ENCODE measurements at places on chromosomes 4 and X.

DNA sequence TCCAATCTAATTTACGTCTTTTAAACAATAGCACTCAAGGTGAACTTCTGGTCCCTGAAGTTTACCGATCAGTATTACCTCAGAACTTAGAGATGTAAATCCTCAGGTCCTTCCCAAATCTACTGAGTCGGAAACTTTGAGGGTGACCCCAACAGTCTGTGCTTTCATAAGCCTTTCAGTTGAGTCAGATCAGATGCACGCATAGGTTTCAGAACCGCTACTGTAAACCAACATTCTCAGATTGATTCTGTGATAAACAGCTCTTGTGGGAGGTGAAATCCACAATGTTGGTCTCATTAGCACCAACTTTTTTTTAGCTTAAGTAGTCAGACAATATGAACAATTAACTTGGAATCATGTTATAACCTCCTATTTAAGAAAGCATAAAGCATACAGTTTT is 86.0 kb downstream of the WWC2 start:
- no peak for DNase-seq

GRCh38 chrX:112645774-112646173 is 34.0 kb downstream of the LHFPL1 start:
- no peak for DNase-seq

DNA sequence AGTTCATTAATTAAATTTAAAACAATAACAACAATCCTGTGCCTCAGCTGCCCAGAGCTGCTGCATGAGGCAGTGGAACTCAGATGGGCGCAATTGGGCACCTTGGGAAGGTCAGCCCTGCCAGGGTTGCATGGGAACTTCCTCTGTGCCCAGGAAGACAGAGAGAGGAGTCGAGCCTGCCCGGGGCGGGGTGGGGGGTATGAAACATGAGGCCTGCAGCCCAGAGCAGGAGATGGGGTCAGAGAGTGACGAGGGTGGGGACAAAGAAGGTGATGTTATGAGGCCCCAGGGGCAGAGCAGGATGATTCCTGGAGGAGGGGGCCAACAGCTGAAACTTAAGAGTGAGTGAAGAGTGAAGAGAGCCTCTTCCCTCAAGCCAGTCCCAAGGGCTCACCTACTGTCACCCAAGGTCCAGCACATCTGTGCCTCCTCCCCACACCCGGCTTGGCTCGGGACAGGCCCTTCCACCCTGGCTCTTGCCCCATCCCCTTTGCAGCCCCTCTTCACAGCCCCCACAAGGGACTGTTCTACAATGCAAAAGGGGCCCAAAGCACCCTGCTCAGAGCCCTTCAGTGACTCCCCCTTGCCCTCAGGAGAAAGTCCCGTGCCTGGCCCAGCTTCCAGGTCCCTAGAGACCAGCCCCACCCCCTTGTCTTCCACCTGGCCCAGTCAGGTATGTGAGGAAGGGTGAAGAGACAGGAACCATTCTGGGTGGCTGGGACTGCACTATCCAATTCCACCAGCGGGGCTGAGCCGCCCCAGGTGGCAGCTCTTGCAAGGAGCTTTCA is 31.4 kb downstream of the HMX1 start:
- DNase-seq, result no peak

GRCh38 chrX:1466971-1467561 is 14.4 kb upstream of the ASMTL start:
- DNase-seq, result peak; percentile 5

- no peak for DNase-seq
Measured at GRCh38 chr4:41718907-41719306, 29.6 kb downstream of the PHOX2B start.

- DNase-seq, result no peak
Measured at GRCh38 chrX:155435744-155436112, 22.7 kb downstream of the F8A3 start.

DNA sequence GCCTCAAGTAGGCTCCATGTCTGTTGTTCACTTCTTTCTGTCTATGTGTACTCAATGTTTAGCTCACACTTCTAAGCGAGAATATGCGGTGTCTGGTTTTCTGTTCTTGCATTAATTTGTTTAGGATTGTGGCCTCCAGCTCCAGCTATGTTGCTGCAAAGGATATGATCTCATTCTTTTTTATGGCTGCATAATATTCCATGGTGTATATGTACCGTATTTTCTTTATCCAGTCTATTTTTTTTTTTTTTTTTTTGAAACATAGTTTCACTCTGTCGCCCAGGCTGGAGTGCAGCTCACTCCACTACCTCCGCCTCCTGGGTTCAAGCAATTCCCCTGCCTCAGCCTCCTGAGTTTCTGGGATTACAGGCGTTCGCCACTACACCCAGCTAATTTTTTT is 5.7 kb upstream of the TMEM150C start:
- DNase-seq, result no peak

DNA sequence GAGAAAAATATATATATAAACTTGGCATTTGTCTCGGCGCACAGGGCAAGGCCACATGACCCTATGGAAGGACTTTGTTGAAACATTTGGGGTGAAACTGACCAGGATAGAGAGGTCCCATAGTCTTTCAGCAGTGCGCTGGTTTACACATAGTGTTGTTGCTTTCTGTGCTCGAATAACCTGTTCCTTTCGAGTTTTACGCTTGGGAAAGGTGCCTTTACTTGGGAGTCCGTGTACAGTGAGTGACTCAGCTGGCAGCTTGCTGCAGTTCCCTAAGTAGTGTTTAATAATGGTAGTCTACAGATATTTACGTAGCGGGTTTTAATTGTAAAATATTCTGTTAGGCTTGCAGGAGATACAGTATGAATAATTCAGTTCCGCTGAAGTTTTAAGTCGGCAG is 578 bp downstream of the APOOL start:
- DNase-seq, result no peak

- no peak for DNase-seq
Measured at GRCh38 chrX:18789916-18790315, 82.5 kb downstream of the PPEF1 start.

GRCh38 chrX:87813566-87813965 is 296.0 kb downstream of the KLHL4 start:
- DNase-seq, result no peak

DNA sequence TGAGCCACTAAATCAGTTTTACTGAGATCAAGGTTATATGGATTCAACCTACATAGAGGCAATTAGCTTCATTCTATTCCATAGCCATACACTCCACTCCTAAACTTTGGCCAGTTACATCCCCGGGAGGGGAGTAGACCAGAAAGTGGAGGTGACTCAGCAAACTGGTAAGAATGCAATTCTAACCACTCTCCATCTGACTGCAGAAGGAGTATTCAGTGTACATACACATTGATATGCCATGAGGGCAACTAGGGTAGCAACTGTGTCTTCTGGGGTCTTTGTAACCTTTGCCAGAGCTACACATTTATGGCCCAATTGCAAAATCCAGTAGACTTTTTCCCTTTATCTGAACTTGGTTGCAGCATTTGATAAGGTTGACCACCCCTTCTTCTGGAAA is 7.6 kb downstream of the SLC25A43 start:
- no peak for DNase-seq

DNA sequence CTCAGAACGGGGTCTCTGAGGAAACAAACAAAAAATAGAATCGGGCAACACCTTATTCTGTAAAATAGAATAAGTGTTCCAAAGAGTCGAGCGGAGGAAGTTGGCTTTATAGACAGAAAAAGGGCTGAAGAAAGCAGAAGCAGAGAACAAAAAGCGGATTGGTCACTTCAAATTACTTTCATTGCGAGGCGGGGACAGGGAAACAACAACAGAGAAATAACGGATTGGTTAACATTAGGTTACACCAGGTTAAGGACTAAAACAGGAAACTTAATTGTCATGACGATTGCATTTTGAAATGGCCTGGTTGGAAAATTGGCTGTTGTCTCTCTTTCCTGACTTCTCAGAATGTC is 433 bp upstream of the COQ2 start:
- DNase-seq, result no peak

- no peak for DNase-seq
Measured at GRCh38 chr4:113539408-113539807, 222.1 kb downstream of the CAMK2D start.

GRCh38 chr4:156173486-156173885 is 219.8 kb upstream of the CTSO start:
- no peak for DNase-seq

All from activated gamma-delta T cell (primary cell).